ENCODE measurements at places on chromosomes 3 and 15.

DNA sequence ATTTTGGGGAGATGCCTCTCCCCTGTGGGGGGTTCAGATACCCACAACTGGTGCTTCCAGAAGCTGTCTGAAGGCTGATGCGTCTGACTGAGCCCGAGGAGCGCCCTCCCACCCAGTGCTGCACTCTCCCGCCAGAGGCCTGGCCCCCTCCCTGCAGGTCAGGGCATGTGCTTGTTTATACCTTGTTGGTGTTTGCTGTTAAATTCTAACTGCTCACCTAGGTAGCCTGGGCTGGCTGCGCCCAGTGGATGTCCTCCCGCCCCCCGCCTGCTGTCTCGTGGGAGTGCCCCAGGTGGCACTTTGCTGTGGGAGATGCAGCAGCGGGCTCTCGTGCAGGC lies 12.9 kb downstream of the KLF13 start:
- no peak for DNase-seq

DNA sequence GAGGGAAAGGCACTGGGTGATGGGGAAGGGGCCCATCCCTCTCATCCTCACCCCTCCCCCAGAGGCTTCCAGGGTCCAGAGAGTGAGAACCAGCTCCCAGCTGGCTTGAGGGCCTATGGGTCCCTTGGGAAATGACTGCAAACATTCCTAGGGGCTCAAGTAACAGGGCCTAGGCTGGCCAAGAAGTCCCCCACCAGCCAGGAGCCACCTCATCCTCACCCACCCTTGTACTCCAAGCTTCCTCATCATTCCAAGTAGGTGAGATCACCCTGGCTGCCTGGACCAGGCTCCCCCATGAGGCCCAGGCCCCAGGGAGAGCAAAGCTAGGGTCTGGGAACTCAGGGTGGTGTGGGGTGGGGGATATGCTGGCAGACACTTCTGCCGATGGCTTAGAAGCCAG lies 14.8 kb downstream of the LOXL1 start:
- no peak for DNase-seq

DNA sequence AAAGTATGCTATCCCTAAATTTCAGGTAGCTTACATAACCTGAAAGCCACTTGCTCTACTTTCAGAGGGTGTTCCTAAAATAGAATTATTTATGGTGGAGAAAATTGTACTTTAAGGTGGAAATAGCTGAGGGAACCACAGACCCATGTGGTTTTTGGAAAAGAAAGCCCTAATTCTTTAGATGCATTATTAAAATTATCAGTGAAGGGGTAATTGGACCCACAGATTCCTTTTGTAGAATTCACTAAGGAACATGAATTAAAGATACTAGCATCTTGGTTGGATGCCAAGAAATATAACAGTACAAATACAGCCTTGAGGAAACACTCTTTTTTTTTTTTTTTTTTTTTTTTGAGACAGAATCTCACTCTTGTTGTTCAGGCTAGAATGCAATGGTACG lies 37.8 kb downstream of the DPPA2 start:
- DNase-seq = no peak

GRCh38 chr3:39381432-39381831 lies 1.7 kb upstream of the SLC25A38 start:
- no peak for DNase-seq

- DNase-seq = no peak
These were observed 156.9 kb downstream of the AGBL1 start for GRCh38 chr15:86236356-86237110.

DNA sequence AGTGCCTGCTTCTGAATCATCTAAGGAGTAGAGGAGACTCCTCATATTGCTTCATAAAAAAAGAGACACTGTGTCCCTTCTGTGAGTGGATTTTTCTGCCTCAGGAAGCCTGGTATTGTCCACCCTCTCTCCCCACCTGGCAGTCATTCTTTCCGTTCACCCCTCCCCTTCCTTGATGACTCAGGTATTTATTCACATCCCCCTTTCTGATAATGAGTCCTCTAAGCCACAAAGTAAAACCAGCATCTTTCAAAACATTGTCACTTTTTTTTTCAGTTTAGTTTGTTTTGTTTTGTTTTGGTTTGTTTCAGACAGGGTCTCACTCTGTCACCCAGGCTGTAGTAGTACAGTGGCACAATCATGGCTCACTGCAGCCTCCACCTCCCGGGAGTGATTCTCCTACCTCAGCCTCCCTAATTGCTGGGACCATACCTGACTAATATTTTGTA lies 65.2 kb upstream of the UBE2E1 start:
- DNase-seq = no peak

GRCh38 chr3:23129117-23129516 lies 74.0 kb upstream of the UBE2E2 start:
- no peak for DNase-seq

GRCh38 chr3:18886331-18886730 lies 262.0 kb upstream of the KCNH8 start:
- no peak for DNase-seq

DNA sequence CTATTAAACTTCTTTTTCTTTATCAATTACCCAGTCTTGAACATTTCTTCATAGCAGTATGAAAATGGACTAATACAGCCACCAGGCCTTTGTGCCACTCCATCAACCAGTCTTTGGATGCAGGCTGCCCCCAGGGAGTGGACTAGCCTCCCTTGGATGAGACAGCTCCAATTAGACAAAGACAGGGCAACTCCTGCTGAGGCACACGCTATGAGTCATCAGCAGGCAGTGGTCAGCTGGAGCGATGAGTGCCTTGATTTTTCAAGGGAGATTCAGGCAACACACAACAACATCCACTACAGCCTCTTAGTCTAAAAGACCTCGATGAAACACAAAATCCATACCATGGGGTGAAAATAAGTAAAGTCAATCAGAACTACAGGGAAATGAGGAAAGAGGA lies 160.1 kb downstream of the ARRDC4 start:
- DNase-seq = no peak

GRCh38 chr3:27464646-27465045 lies 19.5 kb downstream of the SLC4A7 start:
- DNase-seq = no peak

GRCh38 chr15:26103002-26103404 lies 239.9 kb upstream of the ATP10A start:
- DNase-seq = no peak

DNA sequence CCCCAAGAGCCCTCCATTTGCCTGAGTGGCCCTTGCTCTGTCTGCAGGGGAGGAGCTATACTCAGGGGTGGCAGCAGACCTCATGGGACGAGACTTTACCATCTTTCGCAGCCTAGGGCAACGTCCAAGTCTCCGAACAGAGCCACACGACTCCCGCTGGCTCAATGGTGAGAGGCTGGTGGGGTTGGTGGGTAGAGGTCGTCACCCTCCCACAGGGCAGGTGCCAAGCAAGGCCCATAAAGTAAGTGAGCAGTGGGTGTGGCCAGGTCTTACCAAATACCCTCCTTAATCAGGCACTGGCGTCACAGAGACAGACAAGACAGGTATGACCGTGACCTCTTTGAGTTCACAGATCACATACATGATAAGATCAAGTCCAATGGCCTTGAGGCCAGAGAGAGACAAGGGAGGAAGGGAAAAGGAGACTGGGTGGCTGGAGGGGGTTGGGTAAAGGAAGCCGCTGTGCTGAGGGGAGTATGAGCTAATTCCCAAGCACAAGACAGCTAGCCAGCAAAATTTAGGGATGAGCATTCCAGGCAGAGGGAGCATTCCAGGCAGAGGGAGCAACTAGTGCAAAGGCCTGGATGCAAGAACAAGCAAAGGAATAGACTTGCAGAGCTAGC lies 2.5 kb downstream of the SEMA3B start:
- no peak for DNase-seq

GRCh38 chr3:110664148-110664547 lies 407.5 kb upstream of the NECTIN3 start:
- no peak for DNase-seq

DNA sequence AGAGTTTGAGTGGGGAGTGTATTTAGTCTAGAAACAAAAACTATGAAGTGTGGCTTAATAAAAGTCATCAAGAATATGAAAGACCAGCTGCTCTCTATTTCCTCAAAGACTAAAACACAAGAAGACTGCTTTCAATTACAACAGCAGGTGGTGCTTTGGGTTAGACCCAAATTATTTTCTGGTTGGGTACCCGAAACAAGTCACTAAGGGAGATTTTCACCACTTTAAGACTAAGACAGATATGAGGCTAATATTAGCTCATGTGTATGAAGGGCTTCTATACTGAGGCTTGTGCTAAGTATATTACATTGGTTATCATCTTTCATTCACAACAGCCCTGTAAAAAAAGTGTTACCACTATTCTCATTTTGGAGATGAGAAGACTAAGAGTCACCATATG lies 43.1 kb downstream of the COL8A1 start:
- no peak for DNase-seq

GRCh38 chr15:70093481-70094319 lies 4.0 kb downstream of the TLE3 start:
- peak; percentile 46 for DNase-seq

GRCh38 chr15:25236143-25236860 lies 202.5 kb downstream of the UBE3A start:
- no peak for DNase-seq

DNA sequence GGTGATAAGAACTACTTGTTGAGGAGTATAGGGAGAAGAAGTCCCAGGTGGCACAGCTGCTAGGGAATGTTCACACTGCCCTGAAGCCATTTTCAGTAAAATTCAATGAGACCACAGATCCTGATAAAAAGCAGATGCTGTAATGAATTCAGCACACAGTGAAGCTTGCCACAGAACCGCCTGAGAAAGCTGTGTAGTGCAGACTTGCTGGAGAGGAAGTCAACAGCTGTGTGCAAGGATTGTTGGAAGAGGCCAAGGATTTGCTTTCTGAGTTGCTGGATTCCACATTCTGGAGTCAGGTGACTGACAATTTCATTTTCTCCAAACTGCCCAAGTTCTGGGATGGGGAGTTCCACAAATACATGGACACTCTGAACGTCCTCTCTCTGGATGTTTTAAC lies 70.9 kb downstream of the ANP32A start:
- no peak for DNase-seq

- peak; percentile 88 for DNase-seq
These were observed 125.8 kb upstream of the GALNT15 start for GRCh38 chr3:16048435-16049318.

- DNase-seq = peak; percentile 77
These were observed 255.7 kb downstream of the MBNL1 start for GRCh38 chr3:152524198-152525140.

DNA sequence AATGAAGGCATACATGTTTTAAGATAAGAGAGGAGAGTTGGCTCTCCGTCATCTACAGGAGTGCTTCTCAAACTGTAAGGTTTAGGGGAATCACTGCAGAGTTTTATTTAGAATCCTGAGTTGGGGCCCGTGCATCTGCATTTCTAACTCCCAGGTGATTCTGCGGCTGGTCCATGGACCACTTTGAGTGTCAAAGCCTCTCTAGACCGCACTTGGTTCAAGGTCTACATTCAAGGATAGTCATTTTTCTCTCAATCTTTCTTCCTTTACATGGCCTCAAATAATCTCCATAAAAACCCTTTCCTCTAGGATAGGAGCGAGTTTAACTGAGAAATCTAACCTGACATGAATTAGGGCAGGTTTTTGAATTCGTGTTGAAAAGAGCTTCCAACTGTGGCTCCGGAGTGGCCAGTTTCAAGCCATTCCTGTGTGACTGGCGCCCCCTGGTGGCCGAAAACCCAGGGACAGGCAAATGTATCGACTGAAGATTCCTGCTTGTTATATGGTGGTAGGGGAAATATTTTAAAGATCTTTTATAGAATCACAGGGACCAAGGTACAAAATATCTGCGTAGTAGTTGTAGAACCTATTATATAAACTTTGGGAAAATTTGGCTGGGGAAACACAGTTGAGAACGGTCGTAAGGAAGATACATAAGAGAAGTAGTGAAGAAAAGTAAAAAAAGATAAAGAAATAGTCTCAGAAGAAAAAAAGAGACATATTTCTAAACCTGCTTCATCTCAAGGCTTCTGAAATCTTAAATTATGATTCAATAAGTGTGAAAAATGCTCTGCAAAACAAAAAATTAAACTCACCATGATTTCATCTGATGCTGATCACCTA lies 11.9 kb downstream of the GABRR3 start:
- DNase-seq = peak; percentile 94

- DNase-seq = no peak
These were observed 14.5 kb downstream of the ARF4 start for GRCh38 chr3:57582474-57583168.

DNA sequence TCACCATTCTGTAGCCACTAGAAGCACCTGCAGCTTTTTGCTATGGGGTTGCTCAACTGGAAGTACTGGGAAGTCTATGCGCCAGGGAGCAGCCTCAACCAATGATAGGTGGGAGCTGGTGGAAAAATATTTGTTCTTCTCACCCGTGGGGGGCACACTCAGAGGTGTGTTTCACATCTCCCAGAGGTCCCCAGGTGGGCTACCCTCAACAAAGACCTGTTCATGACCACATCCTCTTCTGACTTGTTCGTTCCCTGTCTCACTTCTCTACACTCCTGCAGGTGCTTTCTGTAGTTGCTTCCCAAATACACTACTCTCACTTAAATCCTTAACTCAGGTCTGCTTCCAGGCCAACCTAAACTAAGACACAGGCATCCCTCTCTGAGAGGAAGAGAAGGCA lies 3.6 kb downstream of the CAMP start:
- DNase-seq = no peak

DNA sequence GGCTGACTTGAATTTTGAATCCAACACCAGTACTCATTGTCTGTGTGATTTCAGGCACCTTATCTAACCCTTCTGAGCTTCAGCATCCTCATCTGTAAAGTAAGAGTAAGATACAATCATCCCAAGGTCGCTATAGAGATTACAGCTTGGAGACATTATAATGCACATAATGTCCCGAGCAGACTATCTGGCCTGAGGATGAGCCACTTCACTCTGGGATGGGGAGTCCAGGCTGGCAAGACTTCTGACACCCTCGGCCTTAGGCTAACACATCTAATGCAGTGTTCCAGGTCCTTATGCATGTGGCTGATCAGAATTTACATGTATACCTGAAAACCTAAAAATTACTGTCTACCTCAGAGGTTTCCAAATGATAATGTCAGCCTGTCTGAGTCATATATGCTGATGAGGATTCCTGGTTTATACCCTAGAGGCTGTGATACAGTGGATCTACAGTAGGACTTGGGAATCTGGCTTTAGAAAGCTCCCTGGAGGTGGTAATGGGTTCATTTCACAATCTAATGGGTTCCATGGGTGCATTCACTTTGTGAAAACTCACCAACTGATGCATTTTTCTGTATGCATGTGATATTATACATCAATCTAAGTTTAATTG lies 229.0 kb upstream of the SLCO3A1 start:
- no peak for DNase-seq

GRCh38 chr15:67066959-67067853 lies 1.8 kb downstream of the SMAD3 start:
- no peak for DNase-seq

- DNase-seq = no peak
These were observed 106.6 kb downstream of the EOMES start for GRCh38 chr3:27615555-27615954.

- DNase-seq = no peak
These were observed 23.1 kb upstream of the LEKR1 start for GRCh38 chr3:156802821-156803606.

DNA sequence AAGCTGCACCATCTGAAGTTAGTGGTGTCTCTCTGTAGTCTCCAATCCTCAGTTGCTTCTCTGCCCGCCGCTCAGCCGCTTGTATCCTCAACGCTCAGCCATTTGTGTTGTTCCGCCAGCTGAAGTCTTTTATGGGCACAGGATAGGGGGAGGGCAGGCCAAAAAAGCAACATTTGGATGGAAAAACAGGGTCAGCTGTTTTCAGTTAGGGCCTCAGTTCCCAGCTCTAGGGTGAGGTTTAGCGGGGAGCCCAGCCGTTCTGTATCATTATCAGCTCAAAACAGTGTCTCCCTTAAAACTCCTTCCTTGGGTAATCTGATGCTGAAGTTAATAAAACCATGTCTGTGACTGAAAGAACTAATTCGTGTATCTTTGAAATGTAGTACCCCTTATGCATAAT lies 329.5 kb upstream of the AZI2 start:
- DNase-seq = no peak
